Activated T-cell treated with anti-CD3 and anti-CD28 coated beads for 4 hours (primary cell): ENCODE measurements at places on chromosomes 6 and 20.

- DNase-seq: no peak
Measured at GRCh38 chr6:33716379-33716778, 4.9 kb upstream of the UQCC2 start.

- no peak for DNase-seq
Measured at GRCh38 chr6:94377835-94378234, 958.5 kb upstream of the EPHA7 start.

- DNase-seq: no peak
Measured at GRCh38 chr6:29964518-29964886, 22.2 kb downstream of the HLA-A start.

DNA sequence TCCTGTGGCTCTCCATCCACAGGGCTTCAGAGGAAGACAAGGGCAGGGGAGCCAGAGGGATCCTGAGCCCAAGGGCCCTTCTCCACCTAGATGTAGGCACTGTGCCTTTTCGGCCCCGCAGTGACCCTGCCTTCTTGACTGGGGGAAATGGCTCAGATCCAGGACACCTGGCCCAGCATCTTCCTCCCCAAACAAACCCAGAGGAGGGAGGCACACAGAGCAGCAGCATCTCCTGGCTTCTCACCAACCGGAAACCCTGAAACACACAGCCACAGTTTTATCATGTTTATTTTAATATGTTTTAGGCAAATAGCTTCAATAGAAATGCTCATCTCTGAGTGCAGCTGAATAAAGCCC is 84.5 kb upstream of the LRFN2 start:
- no peak for DNase-seq

DNA sequence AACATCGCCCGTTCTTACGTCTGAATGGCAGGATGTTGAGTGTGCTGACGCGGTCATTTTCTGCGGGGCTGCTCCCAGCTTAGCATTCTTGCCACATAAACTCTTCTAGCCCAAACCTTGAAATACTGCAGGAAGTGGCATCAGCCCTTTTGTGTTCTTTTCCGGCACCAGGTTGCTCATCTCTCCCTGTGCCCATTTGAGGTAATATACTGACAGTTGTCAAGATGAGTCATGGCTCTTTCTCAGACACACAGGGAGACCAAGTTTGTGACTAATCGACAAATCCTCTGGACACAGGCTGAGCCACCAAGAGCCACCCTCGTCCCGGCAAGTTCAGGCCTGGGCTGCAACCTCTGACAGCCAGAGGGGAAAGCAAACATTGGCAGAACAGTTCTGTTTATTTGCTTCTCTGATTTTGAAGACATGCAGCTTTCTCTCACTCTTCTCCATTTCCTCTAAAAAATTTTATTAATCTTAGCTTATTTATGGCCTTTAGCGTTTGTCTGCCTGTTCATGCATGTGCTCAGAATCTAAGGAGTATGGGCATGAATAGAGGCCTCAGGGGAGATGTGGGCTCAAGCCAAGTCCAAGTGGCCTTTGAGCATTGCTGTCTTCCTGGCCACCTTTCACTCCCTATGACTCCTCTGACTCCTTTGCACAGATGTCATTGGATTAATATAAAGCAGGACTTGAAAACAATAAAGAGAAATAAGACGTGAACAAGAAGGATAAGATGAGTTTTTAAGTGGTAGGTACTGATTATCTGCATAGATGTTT is 328.2 kb upstream of the JAG1 start:
- DNase-seq: no peak

GRCh38 chr20:9367746-9368145 is 146.6 kb upstream of the LAMP5 start:
- DNase-seq: no peak

DNA sequence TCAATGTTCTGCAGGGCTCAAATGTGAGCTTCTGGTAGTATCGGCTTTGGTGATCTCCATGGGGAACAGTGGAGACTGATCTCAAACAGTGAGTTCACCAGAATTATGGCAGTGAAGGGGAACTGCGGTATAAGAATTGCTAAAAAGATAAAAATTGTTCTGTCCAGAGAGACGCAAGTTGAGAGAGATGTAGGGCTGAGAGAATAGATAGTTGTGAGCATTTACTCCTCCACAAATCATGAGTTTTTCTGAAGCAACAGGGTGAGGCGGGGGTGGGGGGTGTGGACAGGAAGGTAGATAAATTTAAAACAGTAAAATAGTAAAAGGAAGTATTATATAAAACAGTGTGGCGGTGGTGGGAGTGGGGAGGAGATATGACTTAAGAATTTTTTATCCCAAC is 98.6 kb upstream of the NEDD9 start:
- DNase-seq: no peak
